ENCODE measurements at places on chromosomes 3 and 15.

DNA sequence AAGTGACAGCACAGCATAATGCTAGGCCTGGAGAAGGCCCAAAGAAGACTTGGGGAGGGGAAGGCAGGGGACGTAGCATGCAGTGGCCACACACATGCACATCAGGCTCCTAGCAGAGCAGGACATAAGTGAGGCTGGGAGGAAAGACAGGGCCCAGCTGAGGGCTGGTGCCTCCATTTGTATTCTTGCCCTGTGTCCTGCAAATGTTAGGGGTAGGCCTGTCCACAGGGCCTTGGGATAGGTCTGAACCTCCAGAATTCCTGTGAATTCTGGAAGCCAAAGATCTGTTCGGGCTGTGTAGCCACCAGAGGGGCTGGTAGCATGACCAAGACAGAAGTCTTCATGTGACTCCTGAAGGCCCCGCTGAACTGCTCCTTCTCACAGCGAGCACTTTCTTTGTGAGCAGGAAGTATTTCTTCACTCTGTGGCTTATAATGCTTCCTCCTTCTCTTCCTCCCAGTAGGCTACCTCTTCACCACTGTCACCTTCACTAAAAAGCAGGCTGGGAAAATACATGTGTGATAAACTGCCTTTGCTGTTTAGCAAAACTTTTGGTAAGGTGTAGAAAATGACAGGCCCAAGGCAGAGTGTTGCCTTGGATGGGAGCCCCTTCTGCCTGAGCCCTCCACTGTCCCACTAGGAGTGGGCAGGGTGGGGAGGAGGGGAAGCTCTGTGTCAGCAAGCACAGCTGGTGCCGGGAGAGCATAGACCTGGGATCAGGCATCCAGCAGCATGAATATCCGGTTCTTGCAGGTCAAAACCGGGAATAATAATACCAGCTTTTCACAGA, 8.4 kb downstream of the CERS3 start:
- no peak for DNase-seq

DNA sequence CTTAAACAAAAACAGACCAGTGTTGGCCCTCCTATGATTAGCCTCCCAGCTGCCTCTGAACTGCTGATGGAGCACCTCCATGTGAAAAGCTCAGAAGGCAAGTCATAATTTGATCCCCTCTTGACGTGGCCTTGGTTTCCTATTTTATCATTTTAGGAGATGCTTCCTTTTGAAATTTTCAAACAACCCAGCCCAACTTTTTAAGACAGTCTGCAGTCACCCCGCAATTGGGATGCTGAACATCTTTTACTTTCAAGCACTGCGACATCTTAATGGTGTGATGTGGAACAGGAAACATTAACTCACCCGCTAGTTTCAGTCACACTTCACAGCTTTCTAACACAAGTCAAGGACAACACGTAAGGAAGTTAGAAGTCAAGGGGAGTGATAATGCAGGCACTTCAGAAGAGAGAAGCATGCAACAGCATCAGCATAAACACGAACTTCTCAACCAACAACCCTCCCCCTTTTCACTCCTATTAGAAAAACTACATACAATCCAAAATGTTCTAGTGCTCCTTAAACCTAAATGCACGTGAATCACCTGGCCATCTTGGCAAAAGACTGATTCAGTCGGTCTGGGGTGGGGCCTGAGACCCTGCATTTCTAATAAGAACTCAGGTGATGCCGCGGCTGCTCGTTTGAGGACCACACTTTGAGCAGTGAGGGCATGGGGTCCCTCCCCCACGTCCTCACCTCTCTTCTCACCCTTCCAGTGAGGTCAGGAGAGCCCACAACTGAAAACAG, 161.5 kb downstream of the FOXP1 start:
- DNase-seq = no peak

GRCh38 chr3:39038165-39038564, 13.6 kb downstream of the SCN11A start:
- DNase-seq = no peak

- peak; percentile 82 for DNase-seq
Measured at GRCh38 chr3:141081141-141081795, 30.1 kb downstream of the SPSB4 start.

DNA sequence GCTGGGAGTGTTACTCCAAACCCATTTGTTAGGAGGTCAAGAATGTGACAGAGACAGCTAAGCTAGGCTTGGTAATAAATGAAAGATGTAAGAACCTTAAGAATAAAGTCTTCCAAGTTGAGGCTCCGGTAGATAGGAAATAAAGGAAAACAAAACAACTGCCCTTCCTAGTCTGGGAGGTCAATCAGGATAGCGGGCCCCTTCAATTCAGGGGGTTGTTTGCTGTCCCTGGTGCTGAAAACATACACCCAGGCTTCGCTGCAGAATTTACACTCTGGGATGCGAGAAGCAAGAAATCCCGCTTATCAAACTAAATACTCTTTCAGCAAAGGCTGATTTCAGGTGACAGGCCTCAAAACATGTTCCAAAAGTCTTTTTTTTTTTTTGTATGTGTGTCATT, 393.4 kb downstream of the NTRK3 start:
- DNase-seq = peak; percentile 69
